ENCODE measurements at places on chromosomes 5 and 9. TPM values are rescaled to one million over a fixed set of nuclear protein-coding genes. Genes with fewer than 3 reads are reported as not detected.

The UGT3A1 gene
- not detected for total RNA-seq

GRCh38 chr5:143828710-143829109 is 16.7 kb downstream of the HMHB1 start:
- no peak for DNase-seq

- peak; percentile 12 for DNase-seq
Observed at GRCh38 chr9:133658442-133659431, 22.6 kb downstream of the DBH start.

The NR4A3 gene
- 36.9 TPM for total RNA-seq

- no peak for DNase-seq
Observed at GRCh38 chr5:69300537-69301203, 31.9 kb downstream of the CCDC125 start.

DNA sequence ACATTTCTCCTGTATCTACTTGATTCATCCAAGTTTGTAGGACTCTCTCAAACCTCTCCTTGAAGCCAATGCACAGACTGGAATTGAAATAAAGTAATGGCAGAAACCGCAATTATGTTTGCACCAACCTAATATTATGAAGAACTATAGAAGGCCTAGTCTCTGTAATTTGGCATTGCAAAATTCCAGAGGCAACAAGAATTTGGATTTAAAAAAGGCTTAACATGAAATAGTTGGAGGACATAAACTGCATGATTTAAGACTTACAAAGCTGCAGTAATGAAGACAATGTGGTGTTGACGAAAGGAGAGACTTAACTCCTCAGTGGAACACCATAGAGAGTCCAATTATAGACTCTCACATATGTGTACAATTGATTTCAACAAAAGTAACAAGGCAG is 117.8 kb upstream of the MINAR2 start:
- DNase-seq = no peak

DNA sequence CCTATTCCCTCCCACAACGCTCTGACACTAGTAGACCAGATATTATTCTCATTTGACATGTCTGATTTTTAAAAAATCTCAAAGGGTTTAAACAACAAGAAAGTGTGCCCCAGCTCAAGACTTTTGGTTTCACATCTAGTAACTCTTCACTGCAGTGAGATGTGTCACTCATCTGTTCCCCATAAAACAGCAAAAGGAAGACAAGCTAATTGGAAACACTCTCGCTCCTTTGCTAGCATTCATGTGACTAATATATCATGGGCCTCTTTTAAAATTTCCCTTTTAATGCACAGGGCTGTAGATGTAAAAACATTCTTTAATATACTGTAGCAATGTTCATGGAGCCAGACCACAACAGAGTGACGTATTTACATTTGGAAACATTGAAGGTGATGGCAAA is 372.6 kb downstream of the ZNF608 start:
- DNase-seq = no peak

The UHRF2 gene
- 42.3 TPM for total RNA-seq

- peak; percentile 78 for DNase-seq
Observed at GRCh38 chr5:151078490-151079262, 2.2 kb downstream of the TNIP1 start.

GRCh38 chr5:38364825-38365224 is 106.5 kb downstream of the EGFLAM start:
- no peak for DNase-seq

DNA sequence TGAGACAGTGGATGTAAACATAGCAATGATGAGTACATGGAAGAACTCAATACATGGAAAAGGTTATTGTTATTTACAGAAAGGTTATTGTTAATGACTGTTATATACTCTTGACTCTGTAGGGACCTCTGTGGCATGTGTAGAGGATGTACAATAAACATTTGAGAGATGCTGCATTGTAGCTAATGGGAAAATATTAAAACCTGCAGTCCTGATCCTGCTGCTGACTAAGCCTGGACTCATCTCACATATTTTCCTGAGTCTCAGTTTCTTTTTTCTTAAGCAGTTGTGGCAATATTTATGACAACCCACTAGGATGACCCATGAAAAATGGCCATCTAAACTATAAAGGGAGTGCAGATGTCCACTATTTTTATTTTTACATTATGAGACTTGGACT is 75.4 kb downstream of the DOCK2 start:
- DNase-seq = no peak

GRCh38 chr5:174482607-174483024 is 241.8 kb upstream of the MSX2 start:
- DNase-seq = no peak

Measured in activated naive CD8-positive, alpha-beta T cell treated with anti-CD3 and anti-CD28 coated beads for 36 hours (primary cell).